NCI-H1436 (cell line): ENCODE measurements at places on chromosomes 7 and 10.

DNA sequence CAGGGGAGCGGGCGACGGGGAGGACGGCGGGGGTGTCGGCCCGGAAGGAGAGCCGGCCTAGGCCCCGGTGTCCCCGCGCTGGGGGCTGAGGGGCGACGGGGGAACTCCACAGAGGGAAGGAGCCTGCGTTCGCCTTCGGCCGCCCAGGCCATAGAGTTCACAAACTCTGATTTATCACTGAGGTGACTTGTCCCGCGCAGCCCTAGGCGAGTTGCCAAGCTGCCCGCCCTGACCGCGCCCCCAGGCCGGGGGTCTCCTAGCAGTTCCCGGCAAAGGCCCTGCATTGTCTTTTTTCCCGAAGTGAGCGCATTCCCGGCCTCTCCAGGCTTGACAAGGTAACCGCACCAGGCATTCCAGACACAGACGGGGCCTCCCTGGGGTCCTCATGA, 2.9 kb upstream of the NKX6-2 start:
- DNase-seq: no peak

- no peak for DNase-seq
Observed at GRCh38 chr10:110527731-110528171, 30.0 kb downstream of the DUSP5 start.

GRCh38 chr10:13767676-13768178, 181.0 kb downstream of the PRPF18 start:
- no peak for DNase-seq

DNA sequence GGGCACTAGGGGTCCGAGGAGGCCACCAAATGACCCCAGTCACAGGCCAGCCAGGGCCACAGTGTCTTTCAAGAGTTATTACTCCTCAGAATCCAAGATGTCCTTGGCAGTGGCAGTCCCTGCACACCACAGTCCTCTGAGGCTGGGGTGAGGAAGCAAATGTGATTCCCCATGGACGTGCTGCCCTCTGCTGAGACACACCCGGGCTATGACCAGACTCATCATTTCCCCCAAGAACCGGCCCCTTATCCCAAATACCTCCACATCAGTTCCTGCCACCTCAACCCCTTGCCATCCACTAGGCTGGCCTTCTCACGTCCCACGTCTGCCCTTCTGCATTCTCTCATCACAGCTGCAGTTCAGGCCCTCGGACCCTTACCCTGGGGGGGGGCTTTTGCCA, 5.0 kb downstream of the PRKAG2 start:
- no peak for DNase-seq

- DNase-seq: no peak
Observed at GRCh38 chr10:73762915-73763314, 18.7 kb downstream of the SEC24C start.

DNA sequence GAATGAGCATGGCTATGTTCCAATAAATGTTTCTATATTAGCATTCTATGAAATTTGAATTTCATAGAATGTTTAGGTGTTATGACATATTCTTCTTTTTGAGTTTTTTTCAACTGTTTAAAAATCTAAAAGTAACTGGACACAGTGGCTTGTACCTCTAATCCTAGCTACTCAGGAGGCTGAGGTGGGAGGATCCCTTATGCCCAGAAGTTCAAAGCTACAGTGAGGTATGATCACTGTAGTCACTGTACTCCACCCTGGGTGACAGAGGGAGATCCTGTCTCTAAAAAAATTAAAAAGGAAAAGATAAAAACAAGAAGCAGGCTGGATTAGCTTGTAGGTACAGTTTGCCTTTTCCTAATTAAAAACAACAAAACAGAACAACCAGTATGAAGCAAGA, 95.1 kb downstream of the NRBF2 start:
- DNase-seq: no peak

DNA sequence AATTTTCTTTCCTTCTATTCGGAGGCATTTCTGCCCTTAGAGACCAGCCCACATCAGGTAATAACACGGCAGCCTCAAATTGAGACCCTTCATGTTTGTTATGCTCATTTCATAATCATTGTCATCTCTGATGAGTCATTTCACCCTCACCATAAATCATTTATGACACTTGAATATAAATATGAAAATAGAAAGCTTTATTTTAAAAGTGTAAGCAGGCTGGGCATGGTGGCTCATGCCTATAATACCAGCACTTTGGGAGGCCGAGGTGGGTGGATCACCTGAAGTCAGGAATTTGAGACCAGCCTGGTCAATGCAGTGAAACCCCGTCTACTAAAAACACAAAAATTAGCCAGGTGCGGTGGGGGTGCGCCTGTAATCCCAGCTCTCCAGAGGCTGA, 57.4 kb upstream of the EGFR start:
- no peak for DNase-seq

- DNase-seq: no peak
Observed at GRCh38 chr7:30251708-30252329, 32.6 kb upstream of the ZNRF2 start.

- no peak for DNase-seq
Observed at GRCh38 chr7:25541094-25541821, 313.0 kb upstream of the NPVF start.

DNA sequence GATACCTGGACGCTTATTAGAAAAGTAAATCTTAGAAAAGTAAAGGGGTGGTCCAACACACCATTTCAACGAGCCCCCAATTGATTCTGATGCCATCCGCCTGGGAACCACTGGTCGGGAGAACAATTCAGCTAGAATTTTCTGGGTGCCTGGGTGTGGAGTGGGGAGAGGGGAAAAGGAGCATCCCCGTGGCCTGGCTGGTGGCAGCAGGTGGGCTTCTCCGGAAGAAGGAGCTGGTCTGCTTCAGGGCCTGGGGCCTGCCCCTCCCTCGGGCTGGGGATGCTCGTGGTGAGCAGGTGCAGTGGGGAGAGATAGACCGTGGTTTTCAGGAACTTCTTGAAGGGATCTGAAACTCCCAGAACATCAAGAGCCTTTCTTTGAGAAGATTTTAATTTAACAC, 39.9 kb upstream of the DUSP5 start:
- no peak for DNase-seq

DNA sequence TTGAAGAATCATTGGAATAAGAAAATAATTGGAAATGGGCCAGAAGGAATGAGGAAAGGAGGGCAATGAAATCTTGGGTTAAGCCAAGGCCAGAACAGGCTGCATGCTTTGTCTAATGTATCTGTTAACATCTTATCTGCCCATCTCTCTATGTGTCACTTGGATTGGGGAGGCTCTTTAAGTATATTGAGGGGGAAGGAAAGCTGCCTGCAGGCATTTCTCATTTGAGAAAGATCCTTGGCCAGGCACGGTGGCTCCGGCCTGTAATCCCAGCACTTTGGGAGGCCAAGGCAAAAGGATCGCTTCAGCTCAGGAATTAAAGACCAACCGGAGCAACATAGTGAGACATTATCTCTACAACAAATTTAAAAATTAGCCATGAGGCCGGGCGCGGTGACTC, 14.3 kb downstream of the PCBD1 start:
- no peak for DNase-seq

DNA sequence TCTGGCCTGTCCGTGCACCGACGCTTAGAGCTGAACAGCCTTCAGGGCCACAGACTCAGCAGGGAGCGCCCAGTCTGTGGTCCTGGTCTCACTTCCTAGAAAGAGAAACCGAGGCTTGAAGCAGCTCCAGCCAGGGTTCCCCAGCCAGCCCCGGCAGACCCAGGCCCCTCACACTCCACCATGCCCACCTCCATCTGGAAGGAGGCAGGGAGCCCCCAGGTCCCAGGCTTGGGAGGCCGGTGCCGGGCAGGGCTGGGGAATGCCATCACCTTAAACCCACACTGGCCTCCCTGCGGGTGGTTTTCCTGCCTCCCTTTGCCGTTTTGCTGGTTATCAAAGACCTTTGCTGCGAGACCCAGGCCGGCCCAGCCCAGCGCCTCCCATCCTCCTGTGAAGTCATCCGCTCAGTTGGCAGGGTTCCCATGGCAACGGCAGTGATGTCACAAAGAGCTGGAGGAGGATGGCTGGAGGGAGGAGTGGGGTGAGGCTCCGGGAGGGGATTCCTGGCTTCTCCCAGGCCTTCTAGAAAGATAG, 24.0 kb downstream of the ELFN1 start:
- peak; percentile 66 for DNase-seq

- DNase-seq: no peak
Observed at GRCh38 chr10:67808704-67809103, 29.3 kb downstream of the DNAJC12 start.

DNA sequence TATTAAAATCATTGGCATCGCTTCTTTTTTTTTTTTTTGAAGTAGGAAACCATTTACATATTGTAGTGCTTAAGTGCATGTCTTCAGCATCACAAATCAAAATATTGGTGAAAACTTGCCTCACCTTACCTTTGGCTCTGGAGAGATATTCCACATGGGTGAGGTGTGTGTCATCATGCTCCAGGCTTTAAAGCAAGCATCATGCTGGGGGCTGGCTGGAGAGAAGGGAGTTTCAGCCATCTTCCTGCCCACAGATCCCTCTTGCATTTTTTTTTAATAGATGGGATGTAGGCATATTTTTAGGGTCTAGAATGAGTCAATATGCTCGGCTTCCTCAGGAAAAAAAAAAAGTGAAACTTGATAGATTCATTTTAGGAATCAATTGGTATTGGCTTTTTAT, 2.3 kb upstream of the INSYN2A start:
- DNase-seq: no peak

GRCh38 chr10:58026036-58026435, 241.7 kb downstream of the IPMK start:
- DNase-seq: no peak

DNA sequence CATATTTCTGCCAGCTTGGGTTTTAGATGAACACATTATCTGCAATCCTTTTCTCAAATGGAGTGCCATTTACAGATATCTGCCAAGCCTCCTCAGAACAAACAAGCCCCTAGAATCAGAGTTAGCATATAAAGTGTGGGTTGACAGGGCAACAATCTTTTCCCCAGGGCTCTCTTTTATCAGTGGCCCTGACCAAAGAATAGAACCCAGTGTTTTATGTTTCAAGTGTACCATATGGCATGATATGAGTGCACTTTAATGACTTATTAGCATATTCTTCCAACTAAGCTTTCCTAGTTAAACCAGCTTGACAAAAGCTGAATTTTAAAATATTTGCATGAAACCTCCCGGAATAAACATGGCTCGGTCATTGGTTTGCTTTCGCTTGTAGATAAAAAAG, 57.3 kb downstream of the EVX1 start:
- DNase-seq: no peak

- DNase-seq: no peak
Observed at GRCh38 chr10:33114451-33114952, 156.5 kb upstream of the ITGB1 start.

GRCh38 chr10:33819206-33819605, 484.7 kb upstream of the NRP1 start:
- DNase-seq: no peak

GRCh38 chr7:22470981-22471380, 29.0 kb downstream of the STEAP1B start:
- DNase-seq: no peak
